ENCODE measurements at places on chromosomes 1 and 21.

GRCh38 chr1:232788235-232788872, 16.9 kb upstream of the MAP10 start:
- no peak for DNase-seq

DNA sequence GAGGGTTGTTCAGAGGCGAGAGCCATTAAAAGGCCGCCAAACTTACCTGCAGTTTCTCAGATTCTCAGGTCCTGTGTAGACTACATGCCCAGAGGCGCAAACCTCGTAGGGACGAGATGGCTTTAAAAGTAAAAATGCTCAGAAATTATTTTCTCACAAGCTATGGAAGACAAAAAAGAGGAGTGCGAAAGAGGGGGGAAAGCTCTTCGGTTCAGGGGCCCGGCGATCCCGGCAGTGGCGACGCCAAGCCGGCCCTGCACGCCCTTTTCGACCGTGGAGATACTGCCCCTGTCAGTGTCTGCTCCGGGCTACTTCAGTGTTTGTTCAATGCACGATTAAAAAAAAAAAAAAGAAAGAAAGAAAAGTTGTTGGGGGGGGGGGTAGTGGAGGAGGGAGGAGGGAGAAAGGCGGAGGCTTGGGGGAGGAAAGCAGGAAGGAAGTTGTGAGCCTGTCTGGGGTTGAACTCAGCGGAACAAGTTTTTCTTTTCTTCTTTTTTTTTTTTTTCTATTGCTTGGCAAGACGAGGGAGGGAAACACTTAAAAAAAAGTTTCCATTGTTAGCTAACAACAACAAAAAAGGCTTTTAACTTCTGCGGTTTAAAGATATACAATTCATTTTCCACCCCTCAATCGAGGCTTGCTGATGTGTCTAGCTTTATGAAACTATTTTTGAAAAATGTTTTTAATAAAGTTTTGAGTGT, at the start of gene ITPKB:
Gene ITPKB (minus strand): TSS at position 288 of the 701 bp plus-strand sequence. CDS start 1,824 bp downstream, outside the sequence.
- DNase-seq: no peak

DNA sequence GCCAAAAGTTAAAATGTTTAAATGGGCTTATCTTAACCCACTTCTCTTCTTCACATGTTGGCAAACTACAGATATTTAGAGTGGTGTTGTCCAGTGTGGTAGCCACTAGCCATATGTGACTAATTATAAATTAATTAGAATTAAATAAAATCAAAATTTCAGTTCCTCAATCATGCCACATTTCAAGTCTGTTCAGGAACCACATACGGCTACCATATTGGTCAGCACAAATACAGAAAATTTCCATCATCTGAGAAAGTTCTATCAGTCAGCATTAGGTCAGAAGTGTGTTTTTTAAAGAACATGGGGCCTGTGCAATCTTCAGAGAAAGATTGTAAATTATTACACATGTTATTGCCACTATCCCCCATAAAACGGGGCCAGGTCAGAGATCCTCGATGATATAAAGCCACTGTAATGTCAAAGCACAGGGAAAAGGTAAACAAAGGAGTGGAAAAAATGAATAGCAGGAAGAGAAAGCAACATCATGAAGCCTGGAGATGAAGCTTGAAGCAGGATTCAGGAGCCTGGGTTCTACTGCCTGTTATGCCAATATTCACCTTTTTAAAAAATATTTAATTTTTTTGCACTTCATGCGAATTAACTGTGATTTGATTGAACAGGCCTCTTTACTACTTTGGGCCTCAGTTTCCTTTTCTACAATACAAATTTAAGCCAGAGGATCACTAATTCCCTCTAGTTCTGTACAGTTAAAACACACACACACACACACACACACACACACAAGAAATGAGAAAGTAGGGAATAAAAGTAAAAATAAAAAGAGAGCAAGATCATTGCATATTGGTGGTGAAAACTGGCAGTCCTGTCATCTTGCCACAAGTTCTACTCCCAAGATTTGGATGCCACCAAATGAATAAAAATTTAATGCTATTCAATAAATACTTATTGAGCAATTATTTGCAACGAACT, 2.3 kb downstream of the RSBN1 start:
- no peak for DNase-seq

DNA sequence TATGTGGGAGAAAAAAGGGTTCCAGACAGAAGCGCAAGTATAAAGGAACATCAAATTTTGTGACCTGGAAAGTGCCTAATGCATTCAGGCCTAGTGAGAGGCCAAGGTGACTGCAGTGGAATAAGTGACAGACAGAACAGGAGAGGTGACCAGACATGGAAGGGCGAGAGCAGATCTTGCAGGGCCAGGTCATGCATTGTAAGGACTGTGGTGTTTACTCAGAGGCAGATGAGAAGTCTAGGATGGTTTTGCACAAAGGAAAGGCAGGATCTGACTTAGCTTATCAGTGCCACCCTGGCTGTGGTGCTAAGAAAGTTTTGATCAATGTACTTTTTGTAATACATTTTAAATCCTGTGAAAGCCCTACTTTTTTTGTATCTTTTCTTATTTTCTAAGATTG, 34.1 kb upstream of the AHCYL1 start:
- DNase-seq: no peak

DNA sequence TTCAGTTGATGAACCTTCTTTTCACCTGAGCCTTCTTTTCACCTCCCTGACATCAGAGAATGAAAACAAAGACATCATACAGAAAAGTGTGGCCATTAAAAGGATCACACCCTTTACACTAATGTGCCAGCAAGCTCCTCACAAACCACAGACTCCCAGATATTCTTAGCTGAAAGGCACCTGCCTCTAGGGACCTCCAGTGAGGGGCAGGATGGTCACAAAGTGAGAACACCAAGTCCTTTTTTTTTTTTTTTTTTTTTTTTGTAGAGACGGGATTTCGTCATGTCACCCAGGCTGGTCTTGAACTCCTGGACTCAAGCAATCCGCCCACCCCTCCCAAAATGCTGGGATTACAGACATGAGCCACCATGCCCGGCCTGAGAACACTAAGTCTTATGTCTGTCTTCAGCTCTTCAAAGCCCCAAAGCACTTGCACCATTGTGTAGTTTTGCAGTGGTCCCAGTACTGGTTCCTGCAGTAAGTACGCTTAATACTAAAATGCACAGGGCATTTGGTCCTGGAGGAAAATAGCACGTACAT, 58.2 kb upstream of the LBR start:
- DNase-seq: no peak

- DNase-seq: no peak
Observed at GRCh38 chr1:19504796-19505692, 19.7 kb upstream of the CAPZB start.

DNA sequence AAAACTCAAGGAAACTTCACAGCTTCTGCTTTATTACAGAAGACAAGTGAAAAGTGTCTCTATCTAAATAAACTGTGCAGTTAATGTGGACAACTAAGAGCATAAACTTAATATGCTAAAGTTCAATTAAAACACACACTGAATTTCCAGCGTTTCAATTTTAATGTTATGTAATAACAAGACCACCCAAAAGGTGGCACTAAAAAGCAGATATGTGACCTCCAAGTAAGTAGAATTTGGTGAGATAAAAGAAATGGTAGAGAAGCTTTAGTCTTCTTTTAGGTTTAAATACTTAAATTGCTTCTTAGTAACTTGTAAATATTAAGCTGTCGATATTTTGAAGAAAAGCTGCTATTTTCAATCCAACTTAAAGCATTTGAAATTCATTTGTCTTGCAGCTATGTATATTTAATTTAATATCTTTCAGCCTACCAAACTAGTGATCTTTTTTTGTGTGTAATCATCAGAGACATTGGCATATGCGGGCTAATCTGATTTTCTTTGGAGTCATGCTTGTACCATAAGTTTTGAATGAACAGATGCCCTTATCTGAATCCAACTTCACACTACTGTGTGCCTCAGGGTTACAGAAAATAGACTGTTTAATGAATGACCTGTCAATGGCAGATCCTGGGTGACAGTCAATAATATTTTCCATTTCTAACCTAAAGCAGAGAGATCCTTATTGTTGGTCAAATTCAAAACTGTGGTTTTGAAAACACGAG, 36.5 kb upstream of the ADAMTS1 start:
- DNase-seq: no peak

- peak; percentile 90 for DNase-seq
Observed at GRCh38 chr1:229148041-229148671, 122.8 kb upstream of the RAB4A start.

Data from NCI-H1092 (cell line).